Stomach (tissue), 19 donors: ENCODE measurements at places on chromosomes 1 and 21.

DNA sequence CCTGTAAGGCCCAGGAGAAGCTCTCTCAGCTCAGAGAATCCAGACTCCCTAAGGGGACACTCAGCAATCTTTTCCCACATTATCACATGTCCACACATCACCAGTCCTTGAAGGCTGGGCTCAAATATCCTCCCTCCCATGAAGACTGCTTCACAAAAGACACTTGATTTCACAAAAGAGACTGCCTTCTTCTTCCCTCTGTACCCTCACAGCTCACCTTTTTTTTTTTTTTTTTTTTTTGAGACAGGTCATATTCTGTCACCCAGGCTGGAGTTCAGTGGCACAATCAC is 1.5 kb downstream of the CD58 start:
- no peak for DNase-seq

GRCh38 chr1:89953929-89954328 is 41.0 kb upstream of the ZNF326 start:
- DNase-seq, result peak; percentile 13

DNA sequence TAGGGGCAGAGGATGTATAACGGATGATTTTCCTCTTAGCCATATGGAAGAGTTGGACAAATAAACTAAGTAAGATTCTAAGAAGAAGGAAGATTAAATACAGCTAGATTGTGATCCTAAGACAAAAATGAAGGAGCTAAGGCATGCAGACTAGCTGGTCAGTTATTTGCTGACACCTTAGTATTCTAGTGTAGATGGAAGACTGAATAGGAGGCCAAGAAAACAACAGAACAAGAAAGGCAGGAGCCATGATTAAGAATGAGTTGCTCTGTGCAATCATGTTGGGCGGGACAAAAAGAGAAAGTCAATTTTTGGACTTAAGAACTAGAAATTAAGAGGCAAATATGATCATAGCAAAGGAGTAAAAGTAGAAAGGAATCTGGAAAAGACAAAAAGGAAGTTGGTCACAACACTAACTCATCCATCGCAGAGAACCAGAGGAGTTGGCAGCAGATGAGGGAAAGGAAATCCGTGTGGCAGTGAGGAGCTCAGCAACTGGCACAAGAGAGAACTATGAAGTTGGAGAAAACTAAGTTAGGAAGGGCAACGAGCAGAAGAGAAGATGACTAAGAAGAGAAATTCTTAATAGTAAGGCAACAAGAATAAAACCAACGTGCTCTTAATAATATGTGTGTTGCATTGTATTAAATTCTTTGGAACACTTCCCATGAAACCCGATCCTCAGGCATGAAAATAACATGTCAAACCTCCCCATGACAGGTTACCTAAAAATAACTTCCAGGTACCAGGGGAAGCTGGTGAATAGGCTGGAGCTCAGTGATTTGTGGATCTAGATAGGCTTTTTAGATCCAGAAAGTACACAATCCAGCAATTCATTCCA is 234.4 kb downstream of the LTN1 start:
- DNase-seq, result no peak

DNA sequence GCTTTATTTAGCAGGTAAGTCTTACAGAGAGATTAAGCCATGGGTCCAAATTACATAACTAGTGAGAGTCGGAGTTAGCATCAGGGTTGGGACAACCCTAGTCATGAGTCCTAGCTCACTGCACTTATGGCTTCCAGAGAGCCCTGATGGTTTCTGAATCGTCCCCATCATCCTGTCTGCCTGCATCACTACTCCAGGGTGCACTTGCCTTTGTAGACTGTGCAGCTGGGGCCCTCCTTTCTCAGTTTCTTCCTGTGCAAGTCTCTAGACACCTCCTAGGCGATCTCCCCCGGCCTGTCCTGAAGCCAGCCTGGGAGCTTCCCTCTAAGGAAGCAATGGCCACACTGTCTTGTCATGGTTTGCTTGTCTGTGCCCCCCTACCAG is 37.1 kb downstream of the KIAA0040 start:
- DNase-seq, result no peak

GRCh38 chr1:192826791-192827546 is 18.1 kb downstream of the RGS2 start:
- DNase-seq, result no peak

GRCh38 chr21:26522704-26523103 is 50.4 kb downstream of the CYYR1 start:
- no peak for DNase-seq

DNA sequence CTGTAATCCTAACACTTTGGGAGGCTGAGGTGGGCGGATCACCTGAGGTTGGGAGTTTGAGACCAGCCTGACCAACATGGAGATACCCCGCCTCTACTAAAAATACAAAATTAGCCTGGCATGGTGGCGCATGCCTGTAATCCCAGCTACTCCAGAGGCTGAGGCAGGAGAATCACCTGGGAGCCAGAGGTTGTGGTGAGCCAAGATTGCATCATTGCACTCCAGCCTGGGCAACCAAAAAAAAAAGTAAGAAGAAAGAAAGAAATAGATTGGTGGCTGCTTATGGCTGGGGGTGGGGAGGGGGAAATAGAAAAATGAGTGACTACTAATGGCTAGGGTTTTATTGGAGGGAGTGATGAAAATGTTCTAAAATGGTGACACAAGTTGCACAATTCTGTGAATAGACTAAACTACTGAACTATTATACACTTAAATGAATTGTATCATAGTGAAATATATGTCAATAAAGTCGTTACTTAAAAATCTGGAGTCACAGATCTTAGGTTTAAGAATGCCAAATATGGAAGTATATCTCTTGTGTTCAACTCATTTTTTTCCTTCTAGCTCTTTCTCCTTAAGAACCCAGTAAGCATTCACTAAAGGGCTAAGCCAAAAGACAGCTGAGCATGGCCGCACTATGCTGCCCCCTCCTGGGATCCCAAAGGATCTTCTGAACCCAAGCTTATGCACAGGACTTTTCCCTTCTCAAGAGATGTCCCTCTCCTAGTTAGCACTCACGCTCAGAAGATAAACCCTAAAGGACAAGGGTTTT is 3.2 kb upstream of the NPL start:
- DNase-seq, result peak; percentile 84
